ENCODE measurements at places on chromosomes 3 and 15.

DNA sequence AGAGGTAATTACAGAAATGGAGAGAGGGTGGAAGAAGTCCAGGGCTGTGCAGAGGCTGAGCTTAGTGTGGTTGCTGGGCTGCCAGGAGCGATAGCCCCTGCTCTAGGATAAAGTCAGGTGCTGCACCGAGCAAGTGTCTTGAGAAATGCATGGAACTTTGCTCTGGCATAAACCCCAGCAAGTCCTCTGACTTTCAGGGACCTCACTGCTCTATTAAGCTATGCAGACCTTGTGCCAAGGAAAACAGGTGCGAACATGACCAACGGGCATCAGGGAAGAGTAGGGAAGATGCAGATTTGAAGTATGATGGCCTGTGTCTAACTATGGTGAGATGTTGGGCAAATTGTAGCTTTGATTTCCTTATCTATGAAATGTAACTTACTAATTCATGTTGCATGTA lies 416.8 kb downstream of the NR2F2 start:
- DNase-seq: no peak

GRCh38 chr3:181402347-181402746 lies 309.4 kb upstream of the SOX2 start:
- DNase-seq: no peak

DNA sequence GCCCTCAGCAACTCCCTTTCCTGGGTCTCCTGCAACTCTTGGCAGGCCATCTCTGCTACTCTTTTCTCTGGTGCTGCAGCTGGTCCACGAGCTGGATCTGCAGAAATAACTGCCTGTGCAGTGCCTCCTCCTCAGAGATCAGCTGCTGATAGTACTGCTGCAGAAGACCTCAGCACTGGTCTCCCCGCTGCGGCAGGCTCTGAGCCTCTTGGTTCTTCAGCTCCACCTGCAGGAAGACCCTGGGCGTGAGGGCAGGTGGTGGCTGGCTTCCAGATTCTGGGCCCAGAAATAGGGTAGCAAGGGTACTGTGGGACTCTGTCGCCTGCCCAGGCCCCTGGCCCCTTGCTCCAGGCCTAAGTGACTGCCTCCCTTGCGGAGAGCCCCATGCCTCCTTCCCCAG lies 79.7 kb upstream of the C2CD4B start:
- DNase-seq: no peak

DNA sequence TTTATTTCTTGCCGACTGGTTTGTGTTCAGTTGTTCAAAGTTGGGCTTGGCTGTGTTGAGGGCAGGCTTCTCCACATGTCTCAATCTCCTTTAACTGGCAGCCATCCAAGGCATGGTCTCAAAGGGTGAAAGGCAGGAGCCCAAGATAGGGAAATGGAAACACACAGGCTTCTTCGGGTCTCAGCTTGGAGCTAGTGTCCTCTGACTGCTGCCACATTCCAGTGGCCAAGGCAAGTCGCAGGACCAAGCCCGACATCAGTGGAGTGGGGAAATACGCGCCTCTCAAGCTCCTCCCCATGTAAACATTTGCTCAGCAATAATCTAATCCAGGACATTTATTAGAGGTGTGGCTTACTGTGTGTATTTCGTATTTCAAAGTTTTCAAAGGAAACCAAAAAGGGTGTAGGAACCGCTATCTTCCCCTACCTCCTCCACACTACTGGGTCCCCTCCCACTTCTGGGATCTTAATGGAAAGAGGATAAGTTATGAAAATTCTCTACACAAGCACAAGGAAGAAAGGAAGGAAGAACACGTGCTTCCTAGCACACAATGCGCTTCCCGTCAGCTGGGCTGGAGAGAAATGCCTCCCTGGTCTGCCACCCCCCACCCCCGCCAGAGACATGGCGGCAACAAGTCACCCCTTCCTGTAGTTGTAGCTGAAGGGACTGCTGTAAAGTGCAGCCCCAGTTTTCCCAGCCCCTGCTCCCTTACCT lies 181.7 kb downstream of the FAM43A start:
- DNase-seq: no peak

DNA sequence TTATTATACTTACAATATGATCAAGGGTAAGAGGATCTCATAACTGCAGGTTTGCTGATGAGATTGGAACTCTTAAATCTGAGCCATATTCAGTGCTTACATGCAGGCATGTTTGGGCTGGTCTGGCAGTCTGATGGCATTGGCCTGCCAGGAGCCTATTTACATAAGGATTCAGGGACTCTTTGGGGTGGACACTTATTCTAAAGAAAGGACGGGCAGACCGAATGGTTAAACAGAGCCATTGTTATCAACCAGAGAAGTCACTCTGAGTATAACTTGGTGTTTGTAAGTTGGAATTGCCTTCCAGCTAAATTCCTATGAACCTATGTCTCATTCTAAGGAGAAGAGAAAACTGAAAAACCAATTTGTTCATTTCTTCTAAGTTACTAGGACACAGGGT lies 932.8 kb downstream of the IGSF11 start:
- no peak for DNase-seq

DNA sequence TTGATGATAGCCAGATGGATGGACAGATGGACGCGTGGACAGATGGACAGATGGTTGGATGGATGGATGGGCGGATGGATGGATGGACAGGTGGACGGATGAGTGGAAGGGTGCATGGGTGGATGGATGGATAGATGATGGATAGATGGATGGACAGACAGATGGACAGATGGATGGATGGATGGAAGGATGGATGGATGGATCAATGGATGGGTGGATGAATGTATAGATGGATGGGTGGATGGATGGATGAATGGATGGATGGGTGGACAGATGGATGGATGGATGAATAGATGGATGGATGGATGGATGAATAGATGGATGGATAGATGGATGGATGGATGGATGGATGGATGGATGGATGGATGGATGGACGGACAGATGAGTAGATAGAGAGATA lies 40.9 kb downstream of the GABRB3 start:
- no peak for DNase-seq

- DNase-seq: no peak
Measured at GRCh38 chr3:105254154-105254553, 112.6 kb upstream of the ALCAM start.

GRCh38 chr15:36645106-36645505 lies 65.7 kb downstream of the CDIN1 start:
- no peak for DNase-seq

DNA sequence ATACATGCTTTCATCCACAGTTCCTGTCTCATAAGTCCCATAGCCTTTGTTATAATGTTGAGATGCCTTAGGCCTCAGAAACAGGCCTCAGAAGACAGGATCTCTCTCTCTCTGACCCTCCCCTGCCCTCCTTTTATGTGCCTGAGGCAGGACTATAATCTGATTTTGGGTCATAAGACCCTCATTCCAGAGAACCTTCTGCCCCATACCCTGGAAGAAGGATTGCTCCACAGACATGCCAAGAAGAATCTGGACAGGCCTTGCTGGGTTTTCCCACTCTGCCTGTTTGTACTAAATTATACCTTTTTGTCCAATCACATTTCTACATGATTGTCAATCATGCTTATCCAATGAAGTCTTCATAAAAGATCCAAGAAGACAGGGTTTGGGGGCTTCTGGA lies 57.2 kb upstream of the MME start:
- no peak for DNase-seq

- DNase-seq: no peak
Measured at GRCh38 chr15:39698444-39699390, 83.9 kb downstream of the FSIP1 start.

DNA sequence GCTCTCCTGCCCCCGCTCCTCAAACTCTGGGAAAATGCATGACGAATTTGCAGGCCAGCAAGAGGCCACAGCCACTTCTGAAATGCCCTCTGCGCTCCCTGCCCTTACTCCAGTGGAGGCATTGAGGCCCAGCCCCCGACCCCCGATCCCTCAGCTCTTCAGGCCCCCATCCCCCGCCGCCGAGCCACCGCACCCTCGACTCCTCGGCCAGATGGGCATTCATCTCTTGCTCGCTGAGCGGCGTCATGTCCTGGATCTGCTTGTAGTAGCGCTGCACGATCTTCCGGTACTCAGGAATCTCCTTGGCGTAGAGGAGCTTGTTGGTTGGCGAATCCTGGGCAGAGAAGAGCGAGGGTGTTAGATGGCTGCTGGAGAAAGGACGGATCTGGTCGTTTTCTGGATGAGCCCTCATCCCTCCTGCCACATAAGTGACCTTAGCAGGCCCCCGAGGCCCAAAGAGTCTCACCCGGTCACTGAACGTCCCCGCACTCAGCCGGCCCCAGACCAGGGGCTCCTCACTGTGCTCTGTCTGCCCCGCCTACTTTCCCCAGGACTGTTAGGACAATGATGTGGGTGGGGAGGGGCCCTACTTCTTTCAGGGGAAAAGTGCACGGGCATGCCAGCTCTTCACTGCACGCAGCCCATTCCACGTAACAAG lies 14.0 kb downstream of the H1-8 start:
- no peak for DNase-seq

DNA sequence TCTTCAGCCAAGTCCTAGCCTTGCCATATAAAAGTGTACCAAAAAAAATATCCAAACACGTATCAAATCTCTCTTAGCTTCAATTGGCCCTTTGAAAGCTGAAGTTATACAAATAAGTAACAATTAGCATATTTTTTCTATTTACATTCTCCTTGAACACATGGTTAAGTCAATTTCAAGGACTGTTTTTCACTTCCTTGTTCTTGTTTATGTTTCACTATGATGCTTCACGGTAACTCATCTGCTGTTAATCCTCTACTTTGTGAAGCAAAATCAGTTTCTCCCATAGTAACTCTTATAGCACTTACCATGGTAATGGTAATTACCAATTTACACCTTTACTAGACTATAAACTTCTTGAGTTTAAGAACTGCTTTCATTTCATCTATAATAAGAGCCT lies 10.6 kb upstream of the SPRED1 start:
- no peak for DNase-seq

DNA sequence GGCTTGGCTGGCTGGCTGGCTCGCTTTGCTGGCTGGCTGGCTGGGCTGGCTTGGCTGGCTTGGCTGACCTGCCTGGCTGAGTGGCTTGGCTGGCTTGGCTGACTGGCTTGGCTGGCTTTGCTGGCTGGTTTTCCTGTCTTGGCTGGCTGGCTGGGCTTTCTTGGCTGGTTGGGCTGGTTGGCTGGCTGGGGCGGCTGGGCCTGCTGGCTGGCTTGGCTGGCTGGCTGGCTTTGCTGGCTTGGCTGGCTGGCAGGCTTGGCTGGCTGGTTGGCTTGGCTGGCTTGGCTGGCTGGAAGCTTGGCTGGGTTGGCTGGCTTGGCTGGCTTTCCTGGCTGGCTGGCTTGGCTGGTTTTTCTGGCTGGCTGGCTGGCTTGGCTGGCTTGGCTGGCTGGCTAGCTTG lies 435.6 kb downstream of the GOLGA6L6 start:
- DNase-seq: no peak

- DNase-seq: no peak
Measured at GRCh38 chr3:2465842-2466241, 367.2 kb downstream of the CNTN4 start.

- no peak for DNase-seq
Measured at GRCh38 chr15:27707257-27707656, 391.9 kb downstream of the OCA2 start.

DNA sequence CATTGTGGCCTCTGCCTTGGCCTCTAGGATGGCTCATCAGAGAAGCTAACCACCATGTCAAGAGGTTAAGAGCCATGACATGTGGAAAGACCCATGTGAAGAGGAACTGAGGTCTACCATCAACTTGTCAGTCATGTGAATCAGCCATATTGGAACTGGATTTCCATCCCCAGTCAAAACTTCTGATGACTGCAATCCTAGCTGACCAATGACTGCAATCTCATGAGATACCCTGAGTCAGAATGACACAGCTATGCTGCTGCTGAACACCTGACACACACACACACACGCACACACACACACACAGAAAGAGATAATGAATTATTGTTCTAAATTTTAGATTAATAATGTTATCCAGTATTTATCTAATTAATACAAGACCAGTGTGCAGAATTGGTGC lies 337.5 kb upstream of the LMCD1 start:
- no peak for DNase-seq

- no peak for DNase-seq
Measured at GRCh38 chr15:76309601-76310330, 1.5 kb downstream of the ETFA start.

GRCh38 chr3:49030321-49030720 lies 1.1 kb upstream of the IMPDH2 start:
- DNase-seq: no peak

- no peak for DNase-seq
Measured at GRCh38 chr15:40252438-40253166, 13.7 kb downstream of the PAK6 start.

DNA sequence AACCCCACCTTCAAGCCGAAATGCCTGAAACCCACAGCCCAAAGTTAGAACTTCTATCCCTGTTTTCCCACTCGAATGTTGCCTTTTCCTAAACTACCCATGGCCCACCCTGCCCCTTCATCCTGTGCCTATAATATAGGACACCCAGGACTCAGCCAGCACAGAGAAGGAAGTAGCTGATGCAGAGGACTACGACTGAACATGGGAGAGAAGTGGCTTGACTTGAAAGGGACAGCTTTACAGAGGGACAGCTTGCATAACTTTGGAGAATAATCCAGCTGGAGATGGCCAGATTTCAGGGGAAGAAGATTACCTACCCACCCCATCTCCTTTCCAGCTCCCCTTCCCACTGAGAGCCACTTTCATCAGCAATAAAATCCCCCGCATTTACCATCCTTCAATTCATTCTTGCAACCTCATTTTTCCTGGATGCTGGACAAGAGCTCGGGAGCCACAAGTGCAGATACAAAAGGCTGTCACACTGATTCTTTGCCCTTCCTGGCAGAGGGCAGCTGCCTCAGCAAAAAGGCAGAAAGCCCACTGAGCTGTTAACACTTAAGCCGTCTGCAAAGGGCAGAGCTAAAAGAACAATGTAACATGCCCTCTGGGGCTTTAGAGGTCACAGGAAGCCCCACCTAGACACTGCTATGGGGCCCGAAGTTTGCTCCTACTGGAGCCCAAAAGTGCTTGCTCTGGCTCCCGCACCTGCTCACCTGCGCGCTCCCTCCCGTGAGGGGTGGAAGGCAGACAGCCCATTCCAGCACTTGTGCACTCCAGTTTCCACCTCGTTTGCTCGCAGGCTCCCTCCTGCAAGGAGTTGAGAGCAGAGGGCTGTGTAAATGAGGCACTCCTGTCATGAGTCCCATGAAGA lies 224.0 kb downstream of the TBC1D5 start:
- no peak for DNase-seq

DNA sequence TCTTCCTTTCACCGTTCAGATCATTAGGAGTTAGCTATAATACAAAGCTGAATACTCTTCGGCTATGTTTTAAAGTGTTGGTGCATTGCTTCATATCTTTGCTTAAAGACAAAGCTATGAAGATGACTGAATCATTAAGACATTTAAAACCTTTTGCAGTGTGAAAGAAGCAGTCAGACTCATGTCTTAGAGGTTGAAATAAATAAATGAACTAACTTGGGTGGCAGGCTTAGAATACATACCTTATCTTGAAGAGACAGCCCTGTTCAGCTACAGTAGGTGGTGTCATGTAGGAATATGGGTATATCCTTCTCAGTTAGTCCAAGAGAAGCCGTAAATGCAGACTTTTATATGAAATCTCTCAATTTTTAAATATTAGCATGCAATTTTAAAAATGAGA lies 63.4 kb downstream of the OPA1 start:
- no peak for DNase-seq

- no peak for DNase-seq
Measured at GRCh38 chr15:99282586-99282985, 31.3 kb downstream of the LRRC28 start.

GRCh38 chr3:159922861-159923312 lies 65.7 kb upstream of the IL12A start:
- DNase-seq: no peak
